Right renal cortex interstitium (tissue), 3 donors: ENCODE measurements at places on chromosomes 4 and X.

DNA sequence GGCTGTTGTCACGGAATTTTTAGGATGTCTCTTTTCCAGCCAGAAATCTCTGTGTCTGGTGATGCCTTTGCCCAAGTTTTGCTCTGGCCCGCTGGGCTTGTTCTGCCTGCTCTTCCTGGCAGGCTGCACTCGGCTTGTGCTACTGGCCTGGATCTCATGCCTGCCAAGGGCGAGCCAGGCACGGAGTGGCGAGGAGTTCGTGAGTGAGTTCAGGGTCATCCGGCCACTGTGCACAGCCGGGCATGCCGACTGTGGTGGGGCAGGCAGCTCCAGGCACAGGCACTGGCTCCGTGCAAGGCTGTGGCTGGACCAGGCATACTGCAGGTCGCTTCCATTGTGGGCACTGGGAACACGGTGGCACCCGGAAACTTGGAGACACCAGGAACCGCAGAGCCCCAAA lies 129.1 kb downstream of the ARHGAP10 start:
- no peak for DNase-seq

DNA sequence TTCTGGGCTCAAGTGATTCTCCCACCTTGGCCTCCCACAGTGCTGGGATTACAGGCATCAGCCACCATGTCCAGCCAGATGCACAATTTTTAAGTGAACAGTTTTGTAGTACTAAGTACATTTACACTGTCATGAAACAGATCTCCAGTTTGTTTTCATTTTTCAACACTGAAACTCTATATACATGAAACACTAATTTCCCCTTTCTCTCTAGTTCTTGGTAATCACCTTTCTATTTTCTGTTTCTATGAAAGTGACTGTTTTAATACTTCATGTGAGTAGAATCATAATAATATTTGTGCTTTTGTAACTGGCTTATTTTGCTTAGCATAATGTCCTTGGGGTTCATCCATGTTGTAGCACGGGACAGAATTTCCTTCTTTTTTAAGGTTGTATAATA lies 237.4 kb downstream of the CAMK2D start:
- DNase-seq = no peak

DNA sequence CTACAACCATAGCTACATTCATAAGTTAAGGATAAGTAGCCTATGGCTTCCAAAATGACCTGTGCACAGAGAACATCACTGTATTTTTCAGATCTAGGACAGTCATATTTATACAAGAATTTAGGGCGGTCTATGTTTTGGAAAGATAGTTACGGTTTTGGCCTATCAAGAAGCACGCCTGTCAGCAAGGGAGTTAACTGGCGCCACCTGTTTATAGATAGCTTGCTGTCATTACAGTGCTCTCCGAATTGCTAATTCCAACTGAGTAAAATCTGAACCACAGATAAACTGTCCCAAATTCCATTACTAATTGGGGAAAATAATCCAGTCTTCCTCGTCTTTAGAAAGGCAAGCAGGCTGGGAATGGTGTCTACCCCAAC lies 646 bp downstream of the ABCB7 start:
- no peak for DNase-seq

GRCh38 chr4:96134806-96135205 lies 294.9 kb downstream of the PDHA2 start:
- no peak for DNase-seq

GRCh38 chr4:138217567-138217966 lies 24.6 kb downstream of the SLC7A11 start:
- DNase-seq = no peak

GRCh38 chrX:14673764-14674163 lies 144.4 kb downstream of the GLRA2 start:
- peak; percentile 33 for DNase-seq

DNA sequence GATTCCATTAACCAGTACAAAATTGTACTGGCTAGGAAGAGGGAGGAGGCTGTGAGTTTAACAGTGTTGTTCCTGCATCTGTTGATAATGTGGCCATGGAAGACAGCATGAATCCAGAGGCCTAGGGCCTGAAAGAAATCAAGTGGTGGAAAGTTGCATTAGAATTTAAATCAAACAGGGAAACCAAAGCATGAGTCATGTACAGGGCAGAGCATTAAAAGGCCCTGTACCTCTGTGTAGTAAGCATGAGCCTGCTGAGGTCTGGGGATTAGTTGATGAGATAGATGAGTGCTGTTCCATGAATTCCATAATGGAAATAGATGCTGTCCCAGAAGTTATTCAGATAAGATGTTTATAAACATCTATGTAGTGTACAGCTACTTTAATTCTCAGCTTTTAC lies 58.3 kb downstream of the MID1IP1 start:
- DNase-seq = no peak

DNA sequence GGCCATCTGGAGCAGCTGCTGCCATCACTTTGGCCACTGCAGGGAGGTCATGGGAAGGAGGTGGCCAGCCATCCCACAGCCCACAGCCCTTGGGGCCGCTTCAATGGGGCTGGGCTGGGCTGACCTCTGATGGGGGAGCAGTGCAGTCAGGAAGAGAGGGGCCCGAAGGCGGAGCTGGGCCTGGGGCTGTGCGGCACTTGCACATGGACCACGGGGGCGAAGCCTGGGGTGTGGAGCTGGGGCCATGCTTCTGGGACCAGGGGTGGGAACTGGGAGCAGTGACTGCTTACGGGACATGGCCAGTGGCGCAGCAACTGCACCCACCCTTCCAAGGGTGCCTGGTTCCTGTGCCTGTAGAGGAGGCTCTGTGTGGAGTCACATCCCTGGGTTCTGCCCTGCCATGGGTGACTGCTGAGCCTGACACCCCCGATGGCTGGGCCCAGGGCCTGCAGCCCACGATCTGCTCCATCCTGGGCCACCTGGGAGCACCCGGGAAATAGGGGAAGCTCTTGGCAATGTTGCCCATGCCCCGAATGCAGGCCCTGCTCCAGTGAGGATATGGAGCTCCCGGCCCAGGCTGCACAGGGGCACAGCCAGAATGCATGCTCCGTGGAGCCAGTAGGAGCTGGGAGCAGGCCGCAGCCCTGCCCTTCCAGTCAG lies 22.4 kb upstream of the SULT1B1 start:
- no peak for DNase-seq

DNA sequence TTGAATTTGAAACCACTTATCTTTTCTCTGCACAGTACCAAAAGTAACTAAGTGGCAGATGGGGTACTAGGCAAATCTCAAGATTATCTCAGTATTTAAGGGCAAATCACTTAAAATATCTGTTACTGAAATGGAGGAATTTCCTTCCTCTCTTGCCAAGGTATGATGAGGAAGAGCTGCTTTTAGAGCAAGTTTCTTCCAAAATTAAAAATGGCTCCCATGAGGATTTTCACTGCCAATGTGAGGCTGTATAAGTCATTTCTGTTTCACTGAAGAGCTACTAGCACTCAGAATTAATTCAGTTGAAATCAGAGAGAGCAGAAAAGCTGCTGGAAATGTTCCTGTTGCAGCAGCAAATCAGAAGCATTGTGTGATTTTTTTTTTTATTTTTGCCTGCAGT lies 43.4 kb downstream of the GABRB1 start:
- no peak for DNase-seq

- no peak for DNase-seq
These were observed 150.6 kb downstream of the CEP135 start for GRCh38 chr4:56099378-56099786.

DNA sequence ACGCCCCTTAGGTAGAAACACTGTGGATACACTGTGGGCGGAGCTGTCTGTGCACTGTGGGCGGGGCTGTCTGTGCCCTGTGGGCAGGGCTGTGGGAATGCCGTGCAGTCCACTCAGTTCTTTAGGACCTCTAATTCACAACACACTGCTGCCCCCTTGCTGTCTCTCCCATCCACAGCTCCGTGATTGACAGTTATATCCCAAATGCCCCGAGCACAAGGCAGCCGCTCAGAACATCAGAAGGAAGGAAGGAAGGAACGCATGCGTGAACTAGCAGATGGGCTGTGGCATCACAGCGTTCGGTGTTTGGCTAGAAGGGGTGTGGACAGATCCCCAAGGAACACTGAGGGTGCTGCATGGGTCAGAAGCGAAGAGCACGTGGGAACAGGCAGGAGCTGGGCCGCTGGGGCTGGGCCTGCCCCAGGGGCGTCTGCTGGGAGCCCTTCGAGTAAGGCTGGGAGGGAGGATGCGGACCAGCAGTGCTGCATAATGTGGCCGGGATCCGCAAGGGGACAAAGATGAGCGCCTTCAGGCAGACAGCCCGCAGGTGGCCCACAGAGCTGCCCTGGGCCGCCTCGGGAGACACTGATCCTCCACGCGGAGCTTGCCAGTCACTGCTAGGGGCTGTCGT lies 29.8 kb downstream of the ACOX3 start:
- DNase-seq = no peak
